ENCODE measurements at places on chromosomes 12 and 14. TPM values are rescaled to one million over a fixed set of nuclear protein-coding genes. Genes with fewer than 3 reads are reported as not detected.

The AQP6 gene
- 0.39 TPM for total RNA-seq

DNA sequence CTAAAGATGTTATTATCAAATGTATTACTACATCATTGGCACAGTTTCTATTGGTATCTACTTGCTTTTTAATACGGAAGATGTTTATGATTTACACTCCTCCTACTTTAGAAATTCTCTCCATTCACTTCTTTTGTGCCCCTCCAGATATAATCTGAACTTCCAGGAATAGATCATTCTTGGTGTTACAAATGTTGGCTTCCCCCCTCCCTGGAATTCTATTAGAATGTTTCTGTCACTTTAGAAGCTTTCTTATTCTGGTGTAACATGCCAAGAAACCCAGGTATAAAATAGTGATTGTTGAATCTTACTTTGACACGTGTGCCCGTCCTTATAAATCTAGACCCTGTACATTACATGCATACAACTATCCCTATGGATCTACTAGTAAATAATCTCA lies 1.2 kb upstream of the WDR20 start:
- no peak overlapping the region for H3K27ac ChIP-seq
- no peak for DNase-seq
- H3K36me3 ChIP-seq, result no peaks in the 10 kb centered on the region
- no peak overlapping the region for H3K4me3 ChIP-seq
- no peaks in the 10 kb centered on the region for H3K27me3 ChIP-seq

GRCh38 chr14:94217116-94217515 lies 43.0 kb downstream of the PPP4R4 start:
- H3K36me3 ChIP-seq, result no peaks in the 10 kb centered on the region
- no peaks in the 10 kb centered on the region for H3K27me3 ChIP-seq
- no peak overlapping the region for H3K4me3 ChIP-seq
- H3K4me1 ChIP-seq, result no peaks in the 10 kb centered on the region
- DNase-seq, result no peak

The TSHR gene
- total RNA-seq, result 0.30 TPM

- H3K27ac ChIP-seq, result no peak overlapping the region
- no peak overlapping the region for H3K4me3 ChIP-seq
- no peaks in the 10 kb centered on the region for H3K4me1 ChIP-seq
- no peaks in the 10 kb centered on the region for H3K36me3 ChIP-seq
Measured at GRCh38 chr14:93903342-93904184, 23.6 kb upstream of the FAM181A start.

GRCh38 chr14:80080601-80081000 lies 130.7 kb downstream of the DIO2 start:
- H3K4me1 ChIP-seq, result no peaks in the 10 kb centered on the region
- H3K27me3 ChIP-seq, result no peaks in the 10 kb centered on the region
- no peaks in the 10 kb centered on the region for H3K36me3 ChIP-seq
- DNase-seq, result no peak

DNA sequence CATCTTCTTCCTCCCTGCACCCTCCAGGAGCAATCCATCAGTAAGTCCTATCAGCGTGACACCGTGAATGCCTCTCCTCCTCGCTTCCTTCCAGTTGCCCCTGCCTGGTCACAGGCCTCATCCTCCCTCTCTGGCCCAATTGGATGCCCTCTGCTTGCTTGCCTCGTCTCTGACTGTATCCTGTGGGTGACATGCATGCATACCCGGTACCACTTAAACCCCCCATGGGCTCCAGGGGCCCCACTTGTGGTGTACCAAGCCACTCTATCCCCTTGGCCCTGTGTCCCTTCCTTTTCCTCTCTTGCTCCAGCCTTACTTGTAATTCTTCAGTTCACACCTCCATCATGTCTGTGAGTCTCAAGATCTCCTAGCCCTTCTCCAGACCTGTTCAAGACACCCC lies 106.0 kb upstream of the RTL1 start:
- no peak overlapping the region for H3K27ac ChIP-seq
- H3K27me3 ChIP-seq, result no peaks in the 10 kb centered on the region
- H3K4me1 ChIP-seq, result no peaks in the 10 kb centered on the region
- no peak for DNase-seq
- H3K4me3 ChIP-seq, result no peak overlapping the region

The EIF2B2 gene
- 39.8 TPM for total RNA-seq

The ATL1 gene
- total RNA-seq, result 9.2 TPM

DNA sequence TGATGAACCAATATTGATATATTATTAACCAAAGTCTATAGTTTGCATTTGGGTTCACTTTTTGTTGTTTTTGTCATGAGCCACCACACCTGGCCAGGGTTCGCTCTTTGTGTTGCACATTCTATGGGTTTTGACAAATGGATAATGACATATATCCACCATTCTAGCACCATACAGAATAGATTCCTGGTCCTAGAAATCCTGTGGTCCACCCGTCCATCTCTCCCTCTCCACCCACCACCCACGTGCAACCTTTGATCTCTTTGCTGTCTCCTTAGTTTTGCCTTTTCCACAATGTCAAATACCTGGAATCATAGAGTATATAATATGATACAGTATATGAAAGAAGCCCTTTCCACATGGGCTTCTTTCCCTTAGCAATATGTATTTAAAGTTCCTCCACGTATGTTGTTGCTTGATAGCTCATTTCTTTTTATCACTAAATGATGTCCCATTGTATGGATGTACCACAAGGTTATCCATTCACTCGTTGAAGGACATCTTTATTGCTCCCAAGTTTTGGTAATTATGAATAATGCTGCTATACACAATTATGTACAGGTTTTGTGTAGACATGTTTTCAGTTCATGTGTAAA lies 7.4 kb downstream of the RPL6 start:
- no peaks in the 10 kb centered on the region for H3K4me1 ChIP-seq
- H3K27me3 ChIP-seq, result no peaks in the 10 kb centered on the region
- H3K4me3 ChIP-seq, result no peak overlapping the region
- DNase-seq, result no peak

DNA sequence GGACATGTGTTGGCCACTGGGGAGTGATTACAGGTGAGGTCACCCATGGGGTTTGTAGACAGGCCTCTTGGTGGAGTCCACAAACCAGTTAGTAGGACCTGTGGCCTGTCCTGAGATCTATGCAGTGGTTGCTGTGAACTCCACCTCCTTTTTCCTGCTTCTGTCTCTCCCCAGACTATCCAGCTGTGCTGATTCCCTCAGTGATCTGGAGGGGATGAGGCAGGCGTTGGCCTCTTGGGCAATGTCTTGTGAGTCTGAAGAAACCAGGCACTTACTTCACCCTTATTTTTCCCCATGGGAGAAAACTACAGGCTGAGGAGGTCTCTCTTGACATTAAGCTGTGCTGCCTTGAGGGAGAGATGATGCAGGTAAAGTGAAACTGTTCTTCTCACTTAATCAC lies 257.2 kb upstream of the PRICKLE1 start:
- no peaks in the 10 kb centered on the region for H3K36me3 ChIP-seq
- H3K4me3 ChIP-seq, result no peak overlapping the region
- H3K27me3 ChIP-seq, result no peaks in the 10 kb centered on the region

The B3GNT4 gene
- not detected for total RNA-seq

The AICDA gene
- total RNA-seq, result 0.39 TPM

GRCh38 chr12:63294327-63294632 lies 143.3 kb upstream of the AVPR1A start:
- no peak overlapping the region for H3K27ac ChIP-seq
- H3K36me3 ChIP-seq, result no peaks in the 10 kb centered on the region
- no peaks in the 10 kb centered on the region for H3K27me3 ChIP-seq

The CPNE6 gene
- total RNA-seq, result 0.71 TPM

- DNase-seq, result no peak
- H3K27ac ChIP-seq, result no peak overlapping the region
Measured at GRCh38 chr14:91220581-91221000, 23.9 kb downstream of the GPR68 start.

The KERA gene
- total RNA-seq, result not detected

DNA sequence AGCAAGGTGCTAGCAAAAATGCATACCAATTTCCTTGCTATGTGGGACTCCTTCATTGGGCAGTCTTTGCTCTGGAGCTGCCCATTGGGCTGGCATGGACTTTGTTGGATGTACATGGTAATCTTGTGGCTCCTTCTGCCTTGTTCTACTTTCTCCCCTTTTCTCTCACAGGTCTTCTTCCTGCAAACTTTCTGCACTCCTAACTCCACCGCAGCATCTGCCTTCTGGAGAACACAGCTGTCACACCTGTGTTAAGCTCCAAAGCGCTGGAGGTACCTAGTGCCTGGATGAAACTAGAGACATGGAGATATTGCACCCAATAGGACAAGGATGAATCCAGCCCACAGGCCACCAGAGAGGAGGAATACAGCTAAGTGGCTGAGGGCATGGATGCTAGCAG lies 60.7 kb upstream of the CCND2 start:
- no peak overlapping the region for H3K4me3 ChIP-seq
- H3K27me3 ChIP-seq, result no peaks in the 10 kb centered on the region
- no peaks in the 10 kb centered on the region for H3K4me1 ChIP-seq
- H3K36me3 ChIP-seq, result no peaks in the 10 kb centered on the region
- H3K27ac ChIP-seq, result no peak overlapping the region

GRCh38 chr12:92445253-92446082 lies 257.3 kb upstream of the PLEKHG7 start:
- no peak overlapping the region for H3K4me3 ChIP-seq
- no peaks in the 10 kb centered on the region for H3K36me3 ChIP-seq
- DNase-seq, result no peak
- no peak overlapping the region for H3K27ac ChIP-seq
- H3K4me1 ChIP-seq, result no peaks in the 10 kb centered on the region

GRCh38 chr12:84038242-84038641 lies 874.4 kb downstream of the SLC6A15 start:
- peak; percentile 42 for DNase-seq
- H3K27me3 ChIP-seq, result no peaks in the 10 kb centered on the region
- H3K4me3 ChIP-seq, result no peak overlapping the region
- no peak overlapping the region for H3K27ac ChIP-seq
- no peaks in the 10 kb centered on the region for H3K36me3 ChIP-seq

DNA sequence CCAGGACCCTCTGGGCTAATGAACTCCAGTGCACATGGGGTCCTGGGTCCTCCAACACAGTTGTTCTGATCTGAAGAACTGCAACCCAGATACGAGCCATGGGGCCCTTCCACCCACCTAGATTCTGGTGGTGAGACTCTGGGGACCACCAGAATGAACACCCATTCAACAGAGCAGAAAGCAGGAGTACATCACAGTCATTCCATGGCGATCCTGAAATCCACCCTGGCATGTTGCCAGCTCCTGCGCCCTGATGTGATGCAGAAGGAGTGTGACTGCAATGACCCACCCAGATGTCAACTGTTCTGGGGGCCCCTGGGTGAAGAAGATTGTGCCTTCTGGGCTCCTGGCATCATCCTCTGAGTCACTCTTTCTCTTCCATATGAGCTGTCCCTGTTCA lies 211.6 kb downstream of the KIF26A start:
- H3K4me1 ChIP-seq, result no peaks in the 10 kb centered on the region
- no peak for DNase-seq
- H3K4me3 ChIP-seq, result no peak overlapping the region
- no peaks in the 10 kb centered on the region for H3K27me3 ChIP-seq
- H3K27ac ChIP-seq, result no peak overlapping the region

- no peaks in the 10 kb centered on the region for H3K36me3 ChIP-seq
- no peaks in the 10 kb centered on the region for H3K27me3 ChIP-seq
- no peak overlapping the region for H3K27ac ChIP-seq
- no peak overlapping the region for H3K4me3 ChIP-seq
Measured at GRCh38 chr12:71183018-71183417, 25.2 kb upstream of the TSPAN8 start.

GRCh38 chr12:65496617-65497016 lies 218.1 kb downstream of the MSRB3 start:
- H3K27me3 ChIP-seq, result no peaks in the 10 kb centered on the region
- no peak overlapping the region for H3K4me3 ChIP-seq
- H3K36me3 ChIP-seq, result no peaks in the 10 kb centered on the region
- H3K27ac ChIP-seq, result no peak overlapping the region

The PRB2 gene
- not detected for total RNA-seq

GRCh38 chr14:23182372-23183157 lies 895 bp downstream of the SLC7A8 start:
- no peaks in the 10 kb centered on the region for H3K36me3 ChIP-seq
- no peak overlapping the region for H3K27ac ChIP-seq
- DNase-seq, result peak; percentile 66
- H3K4me3 ChIP-seq, result peak overlapping the region; percentile 94
- peaks cover 3% of the 10 kb centered on the region for H3K4me1 ChIP-seq
- no peaks in the 10 kb centered on the region for H3K27me3 ChIP-seq

The GPR68 gene
- total RNA-seq, result 0.84 TPM

DNA sequence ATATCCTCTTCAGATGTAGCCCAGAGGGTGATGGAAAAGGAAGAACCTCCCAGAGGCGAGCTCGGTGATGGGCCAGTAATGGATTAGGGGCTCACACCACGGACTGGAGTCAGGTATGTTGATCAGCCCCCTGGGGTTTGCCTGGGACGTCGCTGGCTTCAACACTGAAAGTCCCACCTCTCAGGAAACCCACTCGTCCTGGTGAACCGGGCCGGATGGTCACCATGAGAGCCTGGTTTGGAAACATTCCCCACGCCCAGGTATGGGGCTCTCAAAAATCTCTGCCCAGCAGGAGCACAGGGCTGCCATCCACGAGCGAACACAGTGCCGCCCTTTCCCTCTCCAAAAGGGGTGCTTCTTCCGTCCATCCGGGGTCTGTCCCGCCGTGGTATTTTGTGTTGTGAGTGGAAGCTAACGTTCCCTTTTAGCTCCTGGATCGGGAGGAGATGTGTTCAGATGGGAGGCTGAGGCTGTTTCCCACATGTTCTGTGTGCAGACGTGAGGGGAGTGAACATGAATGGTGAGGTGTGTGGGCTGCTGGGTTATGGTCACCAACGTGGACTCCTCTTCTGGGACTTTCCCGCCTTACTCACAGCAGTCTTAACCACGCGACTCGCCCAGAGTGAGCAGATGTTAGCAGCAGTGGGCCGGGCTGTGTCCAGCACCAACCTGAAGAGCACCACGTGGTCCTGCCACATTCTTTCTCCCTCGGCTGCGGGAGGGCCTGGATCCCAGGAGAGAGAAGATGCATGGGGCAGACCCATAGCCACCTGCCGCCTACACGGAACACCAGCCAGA lies 139.2 kb downstream of the KIF26A start:
- no peak overlapping the region for H3K4me3 ChIP-seq
- no peaks in the 10 kb centered on the region for H3K27me3 ChIP-seq
- H3K36me3 ChIP-seq, result no peaks in the 10 kb centered on the region
- no peak overlapping the region for H3K27ac ChIP-seq

The HCAR3 gene
- 0.29 TPM for total RNA-seq

DNA sequence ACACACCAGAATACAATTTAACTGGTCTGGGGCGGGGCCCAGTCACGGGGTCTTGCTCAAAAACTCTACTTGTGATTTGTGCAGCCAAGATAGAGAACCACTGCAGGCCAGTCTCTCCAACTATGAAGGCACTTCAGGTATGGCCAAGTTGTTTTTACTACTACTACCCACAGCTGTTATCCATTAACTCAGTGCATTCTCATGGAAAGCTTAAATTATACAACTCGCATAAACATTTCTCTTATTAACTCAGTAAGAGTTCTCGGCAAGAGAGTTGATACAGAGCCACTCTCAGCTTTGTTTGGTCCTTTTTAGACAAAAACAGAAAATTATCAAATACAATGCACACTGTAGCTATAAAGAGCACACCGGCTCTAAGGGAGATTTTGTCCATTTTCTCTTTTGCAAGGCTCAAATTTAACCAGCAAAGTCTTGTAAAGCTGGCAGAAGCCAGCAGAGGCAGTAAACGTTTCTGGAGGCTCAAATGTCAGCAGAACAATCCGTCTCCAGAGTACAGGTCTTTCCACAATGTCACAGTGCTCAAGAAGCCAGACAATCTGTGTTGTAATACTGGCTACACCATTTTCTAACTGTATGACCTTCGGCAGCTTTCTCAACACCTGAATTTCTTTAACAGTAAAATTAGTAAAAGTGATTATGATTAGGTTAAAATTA lies 85.9 kb downstream of the PTGER2 start:
- H3K4me1 ChIP-seq, result no peaks in the 10 kb centered on the region
- H3K27me3 ChIP-seq, result peaks cover 2% of the 10 kb centered on the region
- H3K4me3 ChIP-seq, result no peak overlapping the region
